ENCODE measurements at places on chromosomes 2 and 18. TPM values are rescaled to one million over a fixed set of nuclear protein-coding genes. Genes with fewer than 3 reads are reported as not detected.

Gene C2orf15
- 1.4 TPM for total RNA-seq

Gene CCDC141
- total RNA-seq = 4.6 TPM

Gene PLCD4
- 0.49 TPM for total RNA-seq

Gene UBR3
- total RNA-seq = 15.3 TPM

Gene NFATC1
- total RNA-seq = 77.8 TPM

GRCh38 chr2:30354621-30355020, 92.4 kb upstream of the LCLAT1 start:
- no peak overlapping the region for H3K27ac ChIP-seq
- peaks cover under 1% of the 10 kb centered on the region for H3K4me1 ChIP-seq
- no peaks in the 10 kb centered on the region for H3K36me3 ChIP-seq

GRCh38 chr2:222292149-222293134, 6.4 kb downstream of the PAX3 start:
- H3K27me3 ChIP-seq = peaks cover 91% of the 10 kb centered on the region
- no peak overlapping the region for H3K27ac ChIP-seq
- no peaks in the 10 kb centered on the region for H3K36me3 ChIP-seq
- H3K4me1 ChIP-seq = peaks cover 25% of the 10 kb centered on the region
- no peak for DNase-seq

DNA sequence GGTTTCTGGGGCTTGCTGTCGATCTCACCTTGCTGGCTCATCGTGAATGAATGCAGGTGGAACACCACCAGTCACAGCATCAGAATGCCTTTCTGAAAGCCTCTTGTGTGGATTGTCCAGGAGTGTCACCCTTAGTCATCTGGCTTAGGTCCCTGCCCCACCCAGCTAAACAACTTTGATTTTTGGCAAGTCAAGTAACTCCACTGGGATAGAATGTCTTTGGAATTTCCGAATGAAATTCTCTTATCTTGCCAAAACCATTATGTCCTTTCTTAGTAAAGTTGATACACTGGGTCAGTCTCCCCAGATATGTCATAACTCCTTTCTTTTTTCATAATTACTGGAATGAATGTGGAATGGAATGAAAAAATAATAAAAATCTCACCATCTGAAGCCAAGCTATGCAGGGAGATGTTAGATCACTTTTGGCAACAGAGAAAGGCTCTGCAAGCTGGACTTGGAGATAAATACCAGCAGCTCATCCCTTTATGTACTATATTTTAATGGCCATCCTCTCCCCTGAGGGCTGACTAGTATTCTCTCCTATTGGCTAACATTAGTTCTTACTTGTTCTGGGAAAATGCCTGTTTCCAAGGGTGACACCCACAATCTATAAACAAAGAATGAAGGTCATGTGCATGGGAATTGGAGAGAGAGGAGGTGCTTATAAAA, 35.4 kb downstream of the INSIG2 start:
- H3K27me3 ChIP-seq = peaks cover 18% of the 10 kb centered on the region
- H3K4me1 ChIP-seq = no peaks in the 10 kb centered on the region
- no peak overlapping the region for H3K4me3 ChIP-seq
- no peak overlapping the region for H3K27ac ChIP-seq
- no peak for DNase-seq

GRCh38 chr2:69390471-69390870, 3.4 kb upstream of the GFPT1 start:
- peaks cover 19% of the 10 kb centered on the region for H3K4me1 ChIP-seq
- DNase-seq = no peak
- no peak overlapping the region for H3K27ac ChIP-seq
- peaks cover 10% of the 10 kb centered on the region for H3K36me3 ChIP-seq

GRCh38 chr2:174158003-174158402, 90.3 kb downstream of the OLA1 start:
- peaks cover 10% of the 10 kb centered on the region for H3K36me3 ChIP-seq
- peaks cover 9% of the 10 kb centered on the region for H3K4me1 ChIP-seq
- no peak overlapping the region for H3K4me3 ChIP-seq
- peak; percentile 49 for DNase-seq
